ENCODE measurements at places on chromosomes 5 and 9.

- no peak for DNase-seq
Observed at GRCh38 chr9:133758228-133758627, 20.1 kb upstream of the SARDH start.

DNA sequence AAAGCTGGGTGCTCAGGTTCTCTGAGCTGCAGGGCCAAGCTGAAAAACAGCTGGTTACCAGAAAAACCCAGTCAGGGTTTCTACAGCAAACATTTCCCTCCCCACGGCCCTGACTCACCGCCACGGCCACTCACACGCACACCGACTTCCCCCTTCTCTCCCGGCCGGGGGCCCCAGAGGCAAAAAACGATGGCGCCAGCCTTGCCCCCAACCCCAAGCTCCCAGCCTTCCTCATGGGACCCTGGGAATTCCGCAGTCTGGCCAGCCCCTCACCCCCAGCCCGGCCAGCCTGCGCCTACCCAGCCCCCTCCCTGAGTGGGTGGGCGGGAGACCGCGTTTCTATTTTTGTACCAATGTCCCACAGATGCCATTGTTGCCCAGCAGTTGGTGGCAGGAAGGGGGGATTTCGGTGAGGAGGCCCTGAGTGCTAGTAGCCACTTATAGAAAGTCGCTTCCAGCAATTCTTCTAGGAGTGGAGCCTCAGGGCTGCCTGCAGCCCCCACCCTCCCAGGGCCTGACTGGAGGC, 18.4 kb downstream of the ENG start:
- DNase-seq, result no peak

DNA sequence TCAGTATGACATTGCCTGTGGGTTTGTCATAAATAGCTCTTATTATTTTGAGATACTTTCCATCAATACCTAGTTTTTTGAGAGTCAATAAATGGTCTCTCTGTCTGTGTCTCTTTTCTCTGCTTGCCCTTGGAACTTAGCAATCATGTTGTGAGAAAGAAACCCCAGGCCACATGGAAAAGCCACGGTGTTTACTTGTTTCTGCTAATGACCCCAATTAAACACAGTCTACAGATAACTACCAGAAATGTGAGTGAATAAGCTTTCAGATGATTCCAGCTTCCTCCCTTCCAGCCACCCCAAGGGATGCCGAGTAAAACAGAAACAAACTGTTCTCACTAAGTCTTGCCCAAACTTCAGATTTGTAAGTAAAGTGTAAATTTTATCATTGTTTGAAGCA, 584.9 kb downstream of the MAT2B start:
- DNase-seq, result no peak

DNA sequence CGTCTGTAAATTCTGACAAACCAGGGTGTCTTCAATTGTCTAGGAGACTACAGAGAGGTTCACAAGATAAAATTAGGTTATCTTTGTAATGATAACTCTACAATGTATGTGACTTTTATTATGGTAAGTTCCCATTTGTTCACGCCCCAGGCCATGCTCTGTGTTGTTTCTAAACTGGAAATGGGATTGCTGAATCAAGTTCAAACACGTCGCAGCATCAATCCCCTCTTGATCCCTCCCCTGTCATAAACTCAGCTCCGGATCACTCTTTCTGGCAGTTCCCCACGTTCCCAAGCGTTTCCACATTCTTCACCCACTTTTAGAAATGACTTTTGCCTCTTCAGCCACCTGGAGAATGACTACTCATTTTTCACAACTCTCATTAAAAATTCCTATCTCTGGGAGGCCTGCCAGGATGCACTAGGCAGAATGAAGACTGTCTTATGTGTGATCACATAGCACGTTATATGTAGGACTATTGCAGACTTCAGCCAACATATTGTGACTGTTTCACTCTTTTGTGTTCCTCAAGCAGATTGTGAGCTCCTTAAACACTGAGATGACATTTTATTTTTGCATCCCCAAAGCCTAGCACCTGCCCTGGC, 1124.2 kb upstream of the WWC1 start:
- no peak for DNase-seq

DNA sequence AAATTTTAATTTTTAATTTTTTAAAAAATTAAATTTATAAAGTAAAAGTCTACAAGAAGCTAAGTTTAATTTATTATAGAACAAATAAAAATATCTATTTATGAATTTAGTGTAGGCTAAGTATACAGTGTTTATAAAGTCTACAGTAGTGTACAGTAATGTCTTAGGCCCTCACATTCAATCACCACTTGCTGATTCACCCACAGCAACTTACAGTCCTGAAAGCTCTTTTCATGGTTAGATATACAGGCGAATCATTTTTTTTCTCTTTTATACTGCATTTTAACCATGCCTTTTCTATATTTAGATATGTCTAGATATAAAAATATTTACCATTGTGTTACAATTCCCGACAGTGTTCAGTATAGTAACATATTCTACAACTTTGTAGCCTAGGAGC, 55.9 kb downstream of the PCSK1 start:
- no peak for DNase-seq

DNA sequence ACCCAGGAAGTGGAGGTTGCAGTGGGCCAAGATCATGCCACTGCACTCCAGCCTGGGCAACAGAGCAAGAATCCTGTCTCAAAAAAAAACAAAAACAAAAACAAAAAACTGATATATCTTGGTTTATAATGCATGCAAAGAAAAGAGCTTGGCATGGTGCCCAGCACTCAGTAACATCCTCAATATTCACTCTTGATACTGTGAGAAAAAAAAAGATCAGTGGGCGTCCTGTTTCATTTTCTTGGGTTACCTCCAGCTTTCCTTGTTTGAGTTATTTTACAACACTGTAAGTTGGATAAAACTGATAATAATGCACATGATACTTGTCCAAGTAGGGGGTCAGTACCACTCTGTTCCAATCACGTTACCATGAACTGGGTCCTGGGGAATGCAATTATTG, 7.8 kb downstream of the PHYHD1 start:
- no peak for DNase-seq

- DNase-seq, result no peak
Observed at GRCh38 chr5:136159457-136159856, 26.8 kb downstream of the SMAD5 start.

DNA sequence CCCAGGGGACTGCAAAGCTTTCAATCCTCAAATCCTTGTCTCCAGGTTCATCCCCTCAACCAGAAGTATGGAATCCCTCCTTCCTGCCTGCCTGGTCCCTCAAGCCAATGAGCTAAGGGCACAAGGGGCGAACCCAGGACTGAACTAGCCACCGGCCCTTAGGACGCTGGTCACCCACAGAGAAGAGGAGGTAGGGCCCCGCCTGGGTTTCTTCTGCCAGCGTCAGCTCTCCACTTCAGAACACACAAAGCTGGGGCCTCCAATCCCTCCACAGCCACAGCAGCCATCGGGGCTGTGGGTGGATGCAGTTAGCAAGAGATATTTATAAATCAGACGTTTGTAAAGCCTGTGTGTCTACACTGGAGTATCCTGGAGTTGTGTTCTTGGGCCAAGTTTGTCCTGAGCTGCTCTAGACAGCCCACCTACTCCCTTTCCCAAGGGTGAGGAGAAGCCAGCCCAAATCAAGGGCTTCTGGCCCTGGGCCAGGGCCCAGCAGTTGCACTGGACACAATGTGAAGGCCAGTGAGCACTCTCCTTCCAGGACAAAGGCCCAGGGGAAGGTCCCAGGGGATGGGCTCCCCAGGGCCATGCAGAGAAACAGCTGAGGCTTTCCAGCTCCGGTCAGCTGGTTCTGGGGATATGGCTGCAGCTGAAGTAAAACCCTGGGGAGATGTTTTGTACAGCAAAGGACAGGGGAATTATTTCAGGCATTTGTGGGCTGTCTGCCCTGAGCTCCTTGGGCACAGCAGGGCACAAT, 18.9 kb downstream of the AMBP start:
- no peak for DNase-seq

- DNase-seq, result no peak
Observed at GRCh38 chr9:22316645-22317044, 130.0 kb upstream of the DMRTA1 start.

- DNase-seq, result no peak
Observed at GRCh38 chr5:34045023-34045422, 2.0 kb upstream of the C1QTNF3 start.

GRCh38 chr5:15009420-15009819, 137.8 kb upstream of the ANKH start:
- no peak for DNase-seq

GRCh38 chr5:73592551-73592950, 27.0 kb downstream of the UTP15 start:
- no peak for DNase-seq

GRCh38 chr5:103541114-103541513, 21.5 kb downstream of the NUDT12 start:
- DNase-seq, result no peak

GRCh38 chr9:69755205-69755604, 4.6 kb downstream of the PTAR1 start:
- DNase-seq, result no peak

- DNase-seq, result no peak
Observed at GRCh38 chr5:68661237-68661636, 432.6 kb upstream of the SLC30A5 start.

DNA sequence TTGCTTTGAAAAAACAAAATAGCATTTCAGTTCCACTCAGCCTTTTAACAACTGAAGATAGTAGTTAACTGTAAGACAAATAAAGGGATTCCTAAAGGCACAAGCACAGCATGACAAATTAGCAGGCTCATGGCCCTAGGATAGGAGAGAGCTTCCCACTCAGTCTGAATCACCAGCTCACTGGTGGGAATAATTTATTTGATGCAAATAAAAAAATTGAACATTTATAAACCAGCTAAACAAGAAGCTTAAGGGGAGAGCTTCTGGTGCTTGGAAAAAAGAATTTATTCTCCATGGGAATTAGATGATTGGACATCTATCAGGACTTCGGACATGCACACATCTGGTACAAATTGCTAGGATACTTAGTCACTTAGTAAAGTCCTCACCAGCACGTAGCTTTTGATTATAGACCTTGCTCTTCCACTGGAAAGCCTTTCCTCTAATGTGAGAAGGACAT, 294.1 kb upstream of the TNC start:
- no peak for DNase-seq

DNA sequence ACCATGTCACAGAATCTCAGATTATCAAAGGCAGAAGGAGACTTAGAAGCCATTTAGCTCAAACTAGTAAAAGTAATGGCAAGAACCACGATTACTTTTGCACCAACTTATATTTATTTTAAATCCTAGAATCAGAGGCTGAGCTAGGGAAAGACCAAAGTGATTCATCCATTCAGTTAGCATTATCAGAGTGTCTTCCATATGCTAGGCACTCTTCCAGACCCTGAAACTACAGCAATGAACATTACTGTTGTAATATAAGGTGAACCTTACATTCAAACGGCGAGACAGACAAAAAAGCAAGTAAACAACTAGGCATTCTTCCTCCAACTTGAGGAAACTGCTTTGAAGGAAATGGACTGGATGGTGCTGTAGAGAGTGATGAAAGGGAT, 7.9 kb downstream of the PDE6A start:
- no peak for DNase-seq

DNA sequence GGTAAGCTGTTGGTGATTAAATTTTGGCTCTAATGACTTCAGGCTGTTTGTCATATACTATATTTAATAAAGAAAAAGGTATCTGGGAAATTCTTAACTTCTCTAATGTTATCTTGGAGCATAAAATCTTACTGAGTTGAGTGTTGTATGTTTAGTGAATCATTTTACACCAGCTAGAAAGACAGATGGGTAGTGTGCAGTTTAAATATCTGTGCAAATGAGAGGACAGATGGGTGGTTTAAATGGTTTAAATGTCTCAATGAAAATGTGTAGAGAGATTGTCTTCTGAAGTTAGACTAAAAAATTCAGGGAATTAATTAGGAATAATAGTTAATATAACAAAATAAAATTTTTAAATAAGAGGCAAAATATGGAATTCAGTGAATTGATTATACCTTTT, 114.5 kb downstream of the FER start:
- DNase-seq, result no peak

DNA sequence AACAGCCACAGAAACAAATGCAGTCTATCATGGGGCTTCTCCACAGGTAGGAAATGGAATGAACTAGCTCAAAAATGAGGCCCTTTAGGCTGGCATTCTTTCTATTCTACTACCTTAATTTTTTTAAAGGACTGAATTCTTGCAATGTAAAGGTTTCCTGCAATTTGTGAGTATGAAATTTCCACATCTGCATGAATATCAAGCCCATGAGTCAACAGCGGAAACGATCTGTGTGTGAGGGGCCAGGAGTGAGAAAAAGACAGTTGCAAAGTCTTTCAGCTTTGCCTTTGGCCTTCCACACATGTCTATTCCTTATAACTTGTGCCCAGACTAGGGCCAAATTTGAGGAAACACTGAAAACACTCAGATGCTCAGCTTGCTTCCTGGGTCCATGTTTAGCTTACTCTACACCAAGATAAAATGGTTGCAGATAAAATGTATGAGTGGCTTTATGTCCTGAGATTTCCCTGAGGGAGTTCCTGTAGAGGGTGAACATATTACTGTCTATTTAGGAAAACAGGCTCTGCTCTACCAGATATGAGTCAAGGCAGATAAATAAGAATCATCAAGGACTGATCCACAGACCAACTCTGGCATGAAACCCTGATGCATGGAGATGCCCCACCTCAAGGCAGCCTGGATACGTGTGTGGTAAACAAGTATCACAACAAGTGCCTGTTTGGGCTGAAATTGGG, 46.5 kb downstream of the RETREG1 start:
- DNase-seq, result no peak

- DNase-seq, result no peak
Observed at GRCh38 chr5:176797456-176798050, 12.8 kb upstream of the UNC5A start.

- no peak for DNase-seq
Observed at GRCh38 chr5:72511366-72511765, 4.2 kb upstream of the ZNF366 start.
